ENCODE measurements at places on chromosomes 5 and 9.
A peak's percentile ranks its signal among the peaks of the same experiment; 100 is the strongest.

- DNase-seq = no peak
Observed at GRCh38 chr5:151086905-151087360, 6.1 kb upstream of the TNIP1 start.

DNA sequence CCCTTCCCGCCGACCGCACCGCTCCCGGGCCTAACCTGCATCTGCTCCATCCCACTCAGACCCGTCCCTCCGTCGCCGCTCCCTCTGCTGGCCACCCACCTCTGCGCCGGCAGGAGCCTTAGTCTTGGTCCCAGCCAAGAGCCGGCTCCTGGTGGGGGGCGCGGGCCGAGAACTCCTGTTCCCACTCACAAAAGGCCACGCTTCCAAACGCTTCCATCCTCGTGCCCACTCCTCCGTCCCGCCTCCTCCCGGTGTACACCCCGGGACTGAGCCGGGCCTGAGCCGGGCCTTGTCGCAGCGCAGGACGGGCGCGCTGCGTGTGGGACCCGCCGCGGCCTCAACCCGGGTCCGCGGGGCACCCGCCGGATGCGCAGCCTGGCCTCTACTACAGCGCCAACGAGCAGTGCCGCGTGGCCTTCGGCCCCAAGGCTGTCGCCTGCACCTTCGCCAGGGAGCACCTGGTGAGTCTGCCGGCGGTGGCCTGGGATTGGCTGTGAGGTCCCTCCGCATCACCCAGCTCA lies 7.5 kb downstream of the ADAMTS13 start:
- DNase-seq = no peak

DNA sequence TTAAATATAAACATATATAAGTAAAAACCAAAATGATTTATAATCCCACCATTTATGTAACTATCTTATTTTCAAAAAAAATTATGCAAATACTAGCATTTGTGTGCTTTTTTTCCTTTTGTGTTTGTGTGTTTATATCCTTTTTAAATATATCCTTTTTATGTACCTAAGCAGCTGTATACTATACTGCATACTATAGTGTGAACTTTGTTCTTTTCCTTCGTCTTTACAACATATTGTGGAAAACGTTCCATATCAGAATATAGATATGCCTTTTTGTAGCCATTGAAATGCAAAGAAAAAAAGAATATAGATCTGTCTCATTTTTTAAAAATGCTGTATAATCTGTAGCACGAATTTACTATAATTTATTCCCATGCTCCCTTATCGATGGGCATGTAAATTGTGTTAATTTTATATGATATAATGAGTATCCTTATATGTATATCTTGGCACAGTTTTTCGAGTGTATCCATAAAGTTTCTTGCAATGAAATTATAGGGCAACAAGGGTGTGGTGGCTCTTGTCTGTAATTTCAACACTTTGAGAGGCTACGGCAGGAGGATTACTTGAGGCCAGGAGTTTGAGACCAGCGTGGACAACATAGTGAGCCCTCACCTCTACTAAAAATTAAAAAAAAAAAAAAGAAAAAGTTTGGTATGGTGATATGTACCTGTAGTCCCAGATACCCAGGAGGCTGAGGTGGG lies 83.3 kb downstream of the STK32A start:
- no peak for DNase-seq

DNA sequence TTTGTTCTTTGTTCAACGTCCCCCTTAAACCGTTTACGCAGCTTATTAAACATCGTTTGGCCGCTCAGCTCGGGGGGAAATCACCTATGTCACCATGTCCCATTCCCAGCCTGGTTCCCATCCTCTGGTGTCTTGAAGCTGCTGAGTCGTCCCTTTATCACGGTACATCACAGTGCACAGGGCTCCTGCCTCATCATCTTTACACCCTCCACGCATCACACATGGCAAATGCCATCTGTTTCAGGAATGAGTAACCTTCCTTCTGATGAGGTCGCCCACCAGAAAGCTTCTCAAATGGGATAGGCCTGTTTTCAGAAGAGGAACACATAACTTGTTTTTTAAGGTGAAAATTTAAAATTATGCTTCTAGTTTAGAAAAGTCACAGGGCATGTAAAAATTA lies 7.9 kb upstream of the LHX6 start:
- no peak for DNase-seq

- DNase-seq = no peak
Observed at GRCh38 chr5:151449839-151450238, 2.4 kb downstream of the SLC36A1 start.

DNA sequence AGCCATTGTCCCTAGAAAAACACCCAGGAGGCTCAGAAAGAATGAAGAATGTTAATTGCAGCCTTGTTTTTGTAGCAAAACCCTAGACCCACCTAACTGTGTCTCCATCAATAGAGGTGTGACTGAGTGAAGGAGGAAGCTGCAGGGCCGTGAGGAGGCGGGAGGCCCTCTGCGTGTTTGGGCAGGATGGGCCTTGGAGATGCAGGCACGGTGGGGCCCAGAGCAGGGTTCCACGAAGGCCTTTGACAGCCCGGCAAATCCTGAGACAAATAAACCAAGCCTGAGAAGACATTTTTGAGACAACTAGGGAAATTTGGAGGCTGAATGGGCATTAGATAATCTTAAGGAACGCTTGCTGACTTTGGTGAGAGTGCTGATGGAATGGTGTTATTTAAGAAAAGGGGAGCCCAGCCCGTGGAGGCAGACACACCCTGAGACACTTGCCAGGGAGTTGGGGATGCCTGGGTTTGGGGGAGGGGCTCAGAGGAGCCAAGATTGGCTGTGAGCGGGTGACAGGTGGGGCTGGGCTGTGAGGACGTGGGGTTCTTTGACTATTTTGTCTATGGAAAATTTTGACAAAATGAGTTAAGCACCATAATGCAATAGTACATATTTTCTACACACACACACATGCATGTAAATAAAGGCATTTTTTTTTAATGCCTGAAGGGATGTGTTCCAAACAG lies 48.8 kb downstream of the BARX1 start:
- no peak for DNase-seq

- no peak for DNase-seq
Observed at GRCh38 chr5:135360278-135361274, 38.5 kb downstream of the MACROH2A1 start.

DNA sequence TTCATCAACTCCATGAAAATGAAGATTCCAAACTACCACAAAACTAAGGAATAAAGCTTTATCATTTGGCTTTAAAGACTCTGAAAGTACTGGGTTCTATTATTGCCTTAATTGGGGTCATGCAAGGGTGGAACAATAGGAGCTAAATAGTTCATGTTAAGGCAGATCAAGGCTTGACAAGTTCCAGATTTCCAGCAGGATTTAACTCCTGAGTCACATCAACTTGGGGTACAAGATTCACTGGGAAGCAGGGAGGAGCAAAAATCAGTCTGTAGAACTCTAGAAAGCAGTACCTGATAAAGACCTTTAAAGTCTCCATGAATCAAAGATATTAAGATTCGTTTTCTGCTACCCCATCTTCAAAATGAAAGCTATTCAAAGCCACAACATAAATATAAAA lies 41.9 kb upstream of the GLRX start:
- DNase-seq = no peak

GRCh38 chr5:160852049-160852448 lies at the start of gene ATP10B:
Gene ATP10B (minus strand): TSS chr5:160852211. CDS start chr5:160688074, 164,137 bp downstream.
- DNase-seq = no peak

GRCh38 chr5:172509405-172509781 lies 55.1 kb upstream of the SH3PXD2B start:
- no peak for DNase-seq

DNA sequence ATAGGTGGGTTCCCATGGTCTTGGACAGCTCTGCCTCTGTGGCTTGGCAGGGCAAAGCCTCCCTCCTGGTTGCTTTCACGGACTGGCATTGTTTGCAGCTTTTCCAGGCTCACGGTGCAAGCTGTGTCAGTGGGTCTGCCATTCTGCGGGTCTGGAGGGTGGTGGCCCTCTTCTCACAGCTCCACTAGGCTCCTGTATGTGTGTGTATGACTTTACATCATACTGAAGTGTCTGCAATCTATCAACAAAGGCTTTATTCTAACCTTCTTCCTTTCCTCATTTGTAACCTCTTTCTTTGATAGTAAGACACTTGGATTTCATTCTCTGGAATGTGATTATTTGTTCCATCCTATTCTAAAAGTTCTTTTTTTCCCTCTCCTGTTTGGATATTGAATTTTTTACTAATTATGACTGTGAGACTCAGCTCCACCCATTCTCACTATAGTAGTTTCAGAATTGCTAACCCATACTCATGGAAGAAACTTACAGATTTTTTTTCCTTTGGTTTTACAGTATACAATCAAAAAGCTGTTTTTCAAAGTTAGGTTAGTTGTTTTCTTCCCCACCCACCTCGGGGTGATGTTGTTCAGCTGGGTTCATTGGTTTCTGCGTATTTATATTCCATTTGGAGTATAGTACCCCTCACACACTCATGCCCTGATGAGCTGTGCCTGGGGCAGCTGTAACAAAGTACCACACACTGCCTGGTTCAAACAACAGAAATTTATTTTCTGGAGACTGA lies 144.6 kb upstream of the OTULINL start:
- no peak for DNase-seq

GRCh38 chr5:148912146-148912545 lies 85.7 kb downstream of the ADRB2 start:
- no peak for DNase-seq

- no peak for DNase-seq
Observed at GRCh38 chr5:83313436-83313835, 158.1 kb upstream of the VCAN start.

- DNase-seq = no peak
Observed at GRCh38 chr5:141898448-141899049, 20.3 kb upstream of the PCDH1 start.

DNA sequence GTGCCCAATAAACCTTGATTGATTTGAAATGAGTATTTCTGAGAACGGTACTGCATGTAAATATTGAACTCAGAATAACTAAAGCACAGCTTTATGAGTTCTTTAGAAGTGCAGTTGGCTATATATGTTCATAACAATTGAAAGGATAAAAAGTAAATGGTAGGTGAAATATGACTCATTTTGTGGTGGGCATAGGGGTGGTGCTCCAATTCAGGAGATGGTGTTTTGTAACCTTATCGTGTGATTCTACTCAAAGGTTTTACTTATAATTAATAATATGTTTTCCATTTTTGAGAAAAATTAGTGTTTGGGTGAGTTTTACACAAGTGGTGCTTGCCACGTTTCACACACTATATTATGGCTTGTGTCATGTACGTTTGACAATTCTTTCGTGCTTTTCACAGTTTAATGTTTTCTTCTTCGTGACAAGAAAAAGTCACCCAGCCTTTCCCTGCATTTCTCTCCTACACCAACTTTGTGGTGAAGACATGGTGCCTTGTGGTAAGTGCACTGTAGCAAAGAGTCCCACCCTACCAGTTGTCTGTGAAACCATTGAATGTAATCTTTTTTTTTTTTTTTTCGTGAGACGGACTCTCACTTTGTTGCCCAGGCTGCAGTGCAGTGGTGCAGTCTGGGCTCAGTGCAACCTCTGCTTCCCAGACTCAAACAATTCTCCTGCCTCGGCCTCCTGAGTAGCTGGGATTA lies 492.5 kb upstream of the SGCD start:
- DNase-seq = no peak

GRCh38 chr5:6989230-6989629 lies 276.0 kb downstream of the TENT4A start:
- no peak for DNase-seq

DNA sequence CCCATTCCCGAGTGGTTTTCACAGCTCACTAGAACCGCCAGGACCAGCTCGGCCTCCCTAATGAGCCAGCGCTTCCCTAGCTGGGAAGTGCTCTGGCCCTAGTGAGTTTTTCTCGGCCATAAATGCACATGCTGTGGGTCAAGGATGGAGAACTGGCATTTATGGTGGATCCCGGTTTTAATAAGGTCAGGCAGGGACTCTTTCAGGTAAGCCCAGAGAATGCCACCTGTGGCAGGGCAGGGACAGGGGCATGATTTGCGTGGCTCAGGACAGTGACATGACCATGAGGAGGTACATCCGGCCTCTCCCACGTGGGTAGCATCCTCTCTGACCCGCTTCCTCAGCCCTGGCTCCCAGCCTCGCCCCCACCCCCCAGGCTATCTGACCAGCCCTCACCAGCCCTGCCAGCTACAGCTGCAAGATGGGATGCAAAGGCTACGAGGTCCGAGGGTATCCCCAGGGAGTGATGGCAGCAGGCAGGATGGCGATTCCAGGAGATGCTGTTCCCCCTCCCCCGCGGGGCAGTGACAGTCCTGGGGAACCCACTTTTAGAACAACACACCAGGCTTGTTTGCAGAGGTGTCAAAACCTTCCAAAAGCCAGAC lies 60.3 kb upstream of the ADAMTS2 start:
- DNase-seq = no peak

- DNase-seq = no peak
Observed at GRCh38 chr5:58327289-58327688, 132.6 kb downstream of the PLK2 start.

DNA sequence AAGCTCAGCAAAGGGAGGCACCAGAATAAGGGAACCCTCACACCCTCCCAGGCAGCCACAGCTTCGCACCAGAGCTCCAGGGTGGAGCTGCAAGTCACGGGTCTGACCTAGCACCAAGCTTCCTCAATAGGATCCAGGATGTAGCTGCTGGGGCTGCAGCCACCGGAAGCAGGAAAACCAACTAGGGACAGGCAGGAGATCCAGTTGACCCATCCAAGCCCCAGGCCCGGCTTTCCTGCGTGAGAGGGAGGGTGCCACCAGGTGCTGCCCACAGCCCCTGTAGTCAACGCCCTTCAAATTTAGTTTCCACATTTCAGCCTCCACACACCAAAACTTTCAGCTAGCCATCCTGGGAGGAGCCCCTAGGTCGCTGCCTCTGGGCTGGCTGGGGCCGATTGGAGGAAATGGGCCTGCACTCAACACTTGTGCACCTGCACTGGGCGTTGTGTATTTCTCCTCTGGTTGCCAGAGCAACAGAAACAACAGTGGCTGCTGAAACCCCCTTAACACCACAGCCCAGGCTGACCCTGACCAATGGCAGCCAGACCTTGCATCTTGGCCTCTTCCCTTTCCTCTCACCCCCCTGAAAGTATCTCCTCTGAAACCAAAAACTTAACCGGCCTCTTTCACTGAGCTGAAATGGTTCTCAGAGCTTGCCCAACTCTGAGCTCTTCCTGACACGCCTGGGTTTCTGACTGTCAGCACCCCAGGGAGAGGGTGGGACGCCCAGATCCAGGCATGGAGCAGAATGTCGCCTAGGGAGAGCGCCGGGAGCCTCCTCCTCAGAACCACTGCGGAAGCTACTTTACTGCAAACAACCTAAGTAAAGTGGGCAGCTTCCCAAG lies 226.5 kb upstream of the MAP3K1 start:
- DNase-seq = peak; percentile 12

GRCh38 chr5:34452170-34452828 lies 203.8 kb upstream of the RAI14 start:
- peak; percentile 38 for DNase-seq

GRCh38 chr9:100111235-100111634 lies 12.2 kb downstream of the INVS start:
- no peak for DNase-seq

DNA sequence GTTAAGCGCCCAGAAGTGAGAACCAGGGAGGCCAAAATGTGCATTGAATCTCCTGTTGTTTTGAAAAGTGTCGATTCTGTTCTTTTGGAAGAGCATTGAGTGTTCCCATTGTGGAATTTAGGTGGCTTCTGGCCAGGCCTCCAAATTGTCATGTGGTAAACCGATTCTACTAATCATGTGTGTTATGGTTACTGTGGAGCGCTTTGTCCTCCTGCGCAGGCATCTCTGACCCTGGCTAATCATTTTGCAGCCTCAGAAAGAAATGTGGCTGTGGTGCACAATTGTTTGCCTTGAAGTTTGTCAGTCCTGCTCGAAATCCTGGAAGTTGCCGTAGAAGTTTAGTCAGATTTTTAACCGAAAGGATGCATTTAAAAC lies 121.3 kb downstream of the RASGRF2 start:
- no peak for DNase-seq

All from NCI-H774 (cell line).